ENCODE measurements at places on chromosomes 16 and 17.

GRCh38 chr17:30717291-30718098 lies 107.0 kb downstream of the CRLF3 start:
- no peak for DNase-seq

GRCh38 chr17:45784293-45784740 lies at the start of gene CRHR1:
TSS of gene CRHR1 (plus strand) at chr17:45784320. CDS start at chr17:45784545, 225 bp downstream.
- no peak for DNase-seq

GRCh38 chr17:59762049-59762823 lies 54.8 kb downstream of the VMP1 start:
- no peak for DNase-seq

DNA sequence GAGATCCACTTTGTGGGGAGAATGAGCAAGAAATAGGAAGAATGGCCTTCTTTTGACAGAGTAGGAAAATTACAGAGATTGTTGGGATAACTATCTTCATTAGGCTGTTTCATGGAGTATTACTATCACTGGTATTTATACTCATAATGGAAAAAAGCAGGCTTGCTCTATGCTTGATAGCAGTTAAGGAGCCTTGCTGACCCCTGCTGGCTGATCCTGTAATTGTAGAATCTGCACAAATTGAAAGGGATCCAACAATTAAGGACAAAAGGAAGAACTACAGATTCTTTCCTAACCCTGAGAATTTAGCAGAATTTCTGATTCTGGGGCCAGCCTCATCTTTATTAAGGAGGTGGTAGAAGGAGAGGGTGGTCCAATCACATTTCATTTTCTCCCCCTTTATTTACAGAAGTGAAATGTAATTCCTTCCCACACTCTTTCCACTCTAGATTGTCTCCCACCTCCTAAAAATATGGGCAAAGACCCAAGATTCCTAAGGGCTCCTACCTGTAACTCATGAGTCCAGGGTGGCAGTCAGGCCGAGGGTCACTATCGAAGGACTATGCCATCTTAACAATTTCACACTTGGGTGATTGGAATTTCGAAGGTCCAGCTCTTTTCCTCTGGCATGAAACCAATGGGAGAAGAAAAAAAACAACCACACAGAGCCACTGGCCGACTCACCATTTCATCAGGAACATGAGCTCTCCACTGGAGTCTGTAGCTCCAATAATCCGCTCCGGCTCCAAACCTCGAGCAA lies 26.3 kb downstream of the NFE2L1 start:
- peak; percentile 52 for DNase-seq

DNA sequence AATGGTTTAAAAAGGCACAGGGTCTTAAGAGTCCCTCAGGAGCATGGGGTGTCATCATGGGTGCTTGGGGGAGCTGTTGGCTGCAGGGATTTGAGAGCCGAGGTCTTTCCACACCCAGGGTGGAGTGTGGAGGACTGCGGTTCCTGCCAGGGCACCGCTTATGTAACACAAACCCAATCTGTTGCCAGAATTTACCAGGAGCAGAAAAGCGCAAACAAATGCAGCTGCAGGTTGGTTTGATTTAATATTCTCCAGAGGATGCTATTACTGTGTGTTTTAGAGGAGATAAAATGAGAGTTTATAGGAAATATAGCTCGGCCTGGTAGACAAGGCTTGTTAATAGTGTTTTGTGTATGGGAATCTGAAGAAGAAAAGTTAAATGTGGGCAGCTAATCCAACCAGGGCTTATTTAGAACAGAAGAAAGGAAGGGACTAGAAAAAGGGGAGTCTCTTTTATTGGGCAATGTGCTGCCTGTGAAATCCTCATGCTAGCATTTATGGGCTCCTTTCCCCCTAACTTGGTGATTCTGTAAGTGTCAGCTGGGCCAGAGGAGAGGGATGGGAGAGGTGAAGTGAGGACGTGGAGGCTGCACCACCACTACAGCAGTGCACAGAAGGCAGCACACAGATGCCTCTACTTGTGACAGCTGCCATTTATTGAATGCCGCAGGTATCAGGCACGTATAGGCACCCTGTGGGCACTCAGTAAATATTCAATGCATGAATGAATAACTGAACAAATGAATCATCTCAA lies 174.7 kb downstream of the KATNIP start:
- no peak for DNase-seq

GRCh38 chr16:57123216-57123973 lies 31.0 kb downstream of the CPNE2 start:
- DNase-seq, result no peak

DNA sequence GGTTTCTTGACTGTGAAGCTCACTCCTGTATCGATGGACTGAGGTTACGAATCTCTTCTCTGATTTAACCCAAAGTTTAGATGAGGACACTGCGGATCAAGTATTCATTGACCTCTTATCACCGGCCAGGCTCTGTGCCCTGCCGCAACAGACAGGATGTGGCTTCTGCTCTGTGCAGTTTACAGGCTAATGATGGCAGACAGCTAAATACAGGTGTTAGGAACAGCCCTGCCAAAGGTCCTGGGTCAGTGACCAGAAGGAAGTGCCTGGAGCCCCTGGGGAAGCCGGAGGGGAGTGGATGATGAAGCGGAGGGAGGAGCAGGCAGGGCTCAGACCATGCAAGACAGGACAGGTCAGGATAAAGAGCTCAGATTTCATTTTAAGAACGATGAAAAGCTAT lies 44.4 kb downstream of the HAPSTR1 start:
- no peak for DNase-seq

DNA sequence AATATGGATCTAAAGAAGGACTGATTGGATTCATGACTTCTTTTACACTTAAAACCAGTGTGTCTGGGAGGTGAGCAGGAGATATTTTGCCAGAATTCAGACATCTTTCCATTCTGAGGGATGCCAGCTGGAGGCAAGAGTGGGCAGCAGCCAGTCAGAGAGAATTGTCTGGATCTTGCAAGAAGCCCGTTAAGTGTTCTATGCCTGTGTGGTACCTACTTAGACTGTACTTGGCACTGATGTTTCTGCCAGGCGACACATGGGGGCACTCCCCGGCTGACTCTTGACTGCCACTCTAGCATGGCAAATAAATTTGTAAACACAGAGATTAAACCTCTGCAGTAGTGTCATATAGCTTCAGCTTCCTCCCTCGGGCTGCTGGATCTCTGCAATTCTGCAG lies 247.7 kb downstream of the UTP18 start:
- DNase-seq, result no peak

GRCh38 chr16:56616608-56617211 lies 8.3 kb downstream of the MT2A start:
- no peak for DNase-seq
